ENCODE measurements at places on chromosomes 13 and 19. TPM values are rescaled to one million over a fixed set of nuclear protein-coding genes. Genes with fewer than 3 reads are reported as not detected.

ZNF626 gene
- total RNA-seq: not detected

ZNF730 gene
- not detected for total RNA-seq

LDLR gene
- total RNA-seq: 67.8 TPM

TMEM255B gene
- total RNA-seq: not detected

ZNF98 gene
- total RNA-seq: not detected

C13orf42 gene
- not detected for total RNA-seq

CERS1 gene
- 1.0 TPM for total RNA-seq

ZSWIM9 gene
- 1.7 TPM for total RNA-seq

PBX4 gene
- total RNA-seq: not detected

LHB gene
- not detected for total RNA-seq

KIR3DL1 gene
- not detected for total RNA-seq

PSG1 gene
- 0.27 TPM for total RNA-seq

ZNF547 gene
- total RNA-seq: 6.4 TPM

PEG3 gene
- total RNA-seq: not detected

CGB1 gene
- not detected for total RNA-seq

NANOS3 gene
- not detected for total RNA-seq

CYP2A6 gene
- total RNA-seq: not detected

KLK14 gene
- not detected for total RNA-seq

CEACAM16 gene
- not detected for total RNA-seq

ZNF20 gene
- 3.0 TPM for total RNA-seq

ZNF723 gene
- total RNA-seq: not detected

PIH1D1 gene
- 203 TPM for total RNA-seq

DIAPH3 gene
- 11.8 TPM for total RNA-seq

ZFR2 gene
- not detected for total RNA-seq

ATG4D gene
- total RNA-seq: 31.8 TPM

MBD3L2 gene
- total RNA-seq: not detected

LILRB3 gene
- not detected for total RNA-seq

CACNG7 gene
- total RNA-seq: not detected

CBARP gene
- total RNA-seq: 3.2 TPM

CYP2A7 gene
- total RNA-seq: not detected

KLK13 gene
- not detected for total RNA-seq

FXYD3 gene
- not detected for total RNA-seq

ZC3H13 gene
- 19.8 TPM for total RNA-seq

CYP2S1 gene
- 1.7 TPM for total RNA-seq

PSPN gene
- 2.0 TPM for total RNA-seq

SLAIN1 gene
- 4.2 TPM for total RNA-seq

C19orf53 gene
- total RNA-seq: 486 TPM

PTPRH gene
- 0.39 TPM for total RNA-seq

ADAMTSL5 gene
- total RNA-seq: 5.5 TPM

F10 gene
- total RNA-seq: not detected

SF3A2 gene
- total RNA-seq: 71.2 TPM

C13orf46 gene
- 0.03 TPM for total RNA-seq

IL17D gene
- 1.8 TPM for total RNA-seq

ZNF99 gene
- not detected for total RNA-seq

TBXA2R gene
- 0.96 TPM for total RNA-seq

POLRMT gene
- total RNA-seq: 86.9 TPM

LRG1 gene
- not detected for total RNA-seq

FPR1 gene
- total RNA-seq: 0.57 TPM

REEP6 gene
- total RNA-seq: 0.77 TPM
